ENCODE measurements at places on chromosomes 7 and 10.

DNA sequence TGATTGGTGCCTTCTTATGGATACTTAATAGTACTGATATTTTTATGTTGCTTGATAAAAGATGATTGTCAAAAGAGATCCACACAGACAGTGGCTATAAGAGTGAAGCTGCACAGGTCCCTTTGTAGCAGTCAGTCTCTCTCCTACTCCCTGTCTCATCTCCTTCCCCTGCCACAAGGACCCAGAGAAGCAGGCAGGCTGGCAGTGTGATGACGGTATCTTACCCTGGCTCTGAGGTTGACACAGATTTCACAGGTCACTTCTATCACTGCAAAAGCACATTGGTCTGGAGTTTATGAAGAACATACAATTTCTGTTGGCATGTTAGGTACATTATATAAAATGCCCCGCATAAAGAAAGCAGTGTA is 64.4 kb upstream of the AHR start:
- no peaks in the 10 kb centered on the region for H3K4me1 ChIP-seq
- no peak overlapping the region for H3K27ac ChIP-seq
- DNase-seq: no peak

DNA sequence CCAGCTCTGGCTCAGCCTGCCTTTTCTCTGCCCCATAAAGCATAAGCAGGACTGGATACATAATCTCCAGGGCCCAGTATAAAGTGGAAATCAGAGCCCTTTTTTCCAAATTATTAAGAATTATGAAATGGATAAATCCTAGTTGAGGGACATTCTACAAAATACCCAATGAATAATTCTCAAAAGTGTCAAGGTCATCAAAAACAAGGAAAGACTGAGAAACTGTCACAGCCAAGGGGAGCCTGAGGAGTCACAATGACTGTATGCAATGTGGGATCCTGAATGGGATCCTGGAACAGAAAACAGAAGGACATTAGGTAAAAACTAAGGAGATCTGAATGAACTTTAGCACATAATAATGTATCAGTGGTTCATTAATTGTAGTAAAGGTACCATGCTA is 4.8 kb upstream of the UNC5B start:
- no peak for DNase-seq
- no peaks in the 10 kb centered on the region for H3K36me3 ChIP-seq
- peaks cover 30% of the 10 kb centered on the region for H3K4me1 ChIP-seq
- peaks cover 31% of the 10 kb centered on the region for H3K27me3 ChIP-seq

- no peak overlapping the region for H3K4me3 ChIP-seq
- no peak overlapping the region for H3K27ac ChIP-seq
- DNase-seq: no peak
Observed at GRCh38 chr7:46100521-46100920, 179.4 kb upstream of the IGFBP3 start.

DNA sequence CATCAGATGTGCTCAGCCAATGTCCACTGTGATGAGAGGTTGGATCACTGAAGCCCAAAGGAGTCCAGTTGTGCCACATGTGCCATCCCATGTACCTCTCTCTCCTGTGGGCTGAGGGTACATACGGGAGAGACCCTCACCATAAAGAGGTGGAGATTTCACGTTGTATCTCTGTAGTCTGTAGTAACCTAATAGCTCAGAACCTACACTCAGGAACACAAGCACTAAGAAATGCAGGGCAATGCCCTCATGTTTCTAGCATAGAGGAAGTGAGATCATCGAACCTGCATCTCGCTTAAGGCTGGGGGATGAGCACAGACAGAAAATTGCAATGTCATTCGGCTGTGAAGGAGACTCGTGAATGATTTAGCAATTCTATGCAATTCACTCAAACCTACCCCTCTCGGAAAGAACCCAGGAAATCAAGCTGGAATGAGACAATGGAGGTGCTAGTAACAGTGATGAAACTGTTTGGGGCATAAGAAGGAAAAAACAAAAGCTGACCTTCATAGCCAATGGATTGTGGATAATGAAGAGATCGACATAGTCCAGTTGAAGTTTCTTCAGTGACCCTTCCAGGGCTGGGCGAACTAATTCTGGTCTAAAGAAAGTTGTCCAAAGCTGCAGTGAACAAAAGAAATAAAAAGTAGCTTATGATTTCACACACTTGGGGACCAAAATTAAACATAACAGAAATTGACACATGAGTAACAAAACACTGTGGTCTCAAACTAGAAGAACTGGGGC is 80.3 kb upstream of the UCN3 start:
- no peak overlapping the region for H3K27ac ChIP-seq
- no peak for DNase-seq
- no peaks in the 10 kb centered on the region for H3K36me3 ChIP-seq
- H3K4me1 ChIP-seq: peaks cover 3% of the 10 kb centered on the region

- H3K36me3 ChIP-seq: no peaks in the 10 kb centered on the region
- no peak for DNase-seq
- no peaks in the 10 kb centered on the region for H3K27me3 ChIP-seq
- no peaks in the 10 kb centered on the region for H3K4me1 ChIP-seq
- no peak overlapping the region for H3K4me3 ChIP-seq
- no peak overlapping the region for H3K27ac ChIP-seq
Observed at GRCh38 chr7:134669845-134670373, 23.3 kb downstream of the BPGM start.

DNA sequence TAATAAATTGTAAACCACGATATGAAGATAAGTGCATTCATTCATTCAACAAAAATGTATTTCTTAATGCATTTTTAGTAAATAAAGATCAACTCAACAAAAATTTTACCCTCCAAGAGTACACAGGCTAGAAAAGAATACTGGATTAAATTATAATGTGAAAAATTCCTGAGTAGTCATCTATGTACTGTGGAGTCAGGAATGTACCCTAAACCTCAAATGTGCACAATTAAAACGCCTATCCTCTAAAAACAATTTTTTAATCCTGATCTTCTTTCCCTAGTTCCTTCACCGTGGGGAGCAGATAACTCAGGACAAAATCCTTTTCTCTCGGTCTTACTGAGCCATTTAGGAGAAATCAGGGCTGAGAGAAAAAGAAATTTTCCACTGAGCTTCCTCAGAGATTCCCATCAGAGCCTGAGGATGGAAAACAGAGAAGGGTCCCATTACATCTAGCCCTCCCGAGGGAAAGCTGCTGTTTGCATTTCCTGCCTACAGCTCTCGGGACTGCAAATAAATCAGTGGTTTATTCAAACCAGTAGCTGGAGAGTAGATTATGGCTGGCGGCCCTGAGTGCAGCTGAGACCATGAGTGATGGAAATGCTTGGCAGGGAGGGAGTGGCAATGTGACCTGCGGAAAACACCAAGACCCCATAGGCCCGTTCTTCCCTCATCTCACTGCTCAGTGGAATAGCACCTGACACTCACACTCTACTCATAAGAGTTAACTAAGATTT is 7.4 kb downstream of the TAS2R40 start:
- peaks cover 9% of the 10 kb centered on the region for H3K4me1 ChIP-seq
- H3K27ac ChIP-seq: peak overlapping the region; percentile 64
- peaks cover 13% of the 10 kb centered on the region for H3K27me3 ChIP-seq
- DNase-seq: peak; percentile 16
